ENCODE measurements at places on chromosomes 12 and 14. TPM values are rescaled to one million over a fixed set of nuclear protein-coding genes. Genes with fewer than 3 reads are reported as not detected.

DNA sequence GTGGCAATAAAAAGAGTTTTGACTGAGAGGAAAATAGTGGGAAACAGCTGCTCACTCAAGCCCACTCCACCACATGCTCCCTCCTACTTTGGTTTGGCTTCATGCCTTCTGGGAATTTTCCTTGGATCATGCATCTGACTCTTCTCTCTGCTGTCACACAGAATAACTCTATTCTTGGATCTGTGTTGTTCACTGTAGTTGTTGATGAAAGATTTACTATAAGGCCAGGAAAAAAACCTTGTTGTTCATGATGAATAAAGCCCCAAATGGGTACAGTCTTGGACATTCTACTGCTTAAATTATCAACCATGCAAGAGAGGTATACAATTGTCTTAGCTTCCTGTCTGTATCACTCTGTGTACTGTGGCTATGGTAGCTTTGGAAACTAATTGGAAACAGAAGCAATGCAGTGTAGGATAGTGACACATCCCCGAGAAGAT, 70.5 kb downstream of the TMX1 start:
- no peak for DNase-seq

- DNase-seq: no peak
These were observed 56.8 kb downstream of the DUSP16 start for GRCh38 chr12:12505544-12506495.

- DNase-seq: peak; percentile 6
These were observed 434.7 kb downstream of the FUT8 start for GRCh38 chr14:65847075-65847847.

- no peak for DNase-seq
These were observed 30.3 kb downstream of the YEATS4 start for GRCh38 chr12:69389831-69390230.

- DNase-seq: no peak
These were observed 1.3 kb downstream of the NAA30 start for GRCh38 chr14:57391517-57392195.

TMEM121 gene
- 1.4 TPM for polyA plus RNA-seq

WNT1 gene
- not detected for polyA plus RNA-seq

TC2N gene
- 4.2 TPM for polyA plus RNA-seq

C3AR1 gene
- polyA plus RNA-seq: not detected

All from naive B cell (primary cell).